ENCODE measurements at places on chromosomes 13 and 19. TPM values are rescaled to one million over a fixed set of nuclear protein-coding genes. Genes with fewer than 3 reads are reported as not detected.

The CEACAM3 gene
- total RNA-seq: not detected

The C19orf18 gene
- total RNA-seq: 0.44 TPM

- peak; percentile 92 for DNase-seq
These were observed 175.4 kb upstream of the RFC3 start for GRCh38 chr13:33642374-33643065.

- no peak for DNase-seq
These were observed 4.8 kb downstream of the CCER2 start for GRCh38 chr19:38907227-38907626.

GRCh38 chr19:31350693-31351055 is 1.4 kb upstream of the TSHZ3 start:
- no peak for DNase-seq

GRCh38 chr19:34681478-34681877 is 4.0 kb downstream of the ZNF302 start:
- no peak for DNase-seq

GRCh38 chr13:97727991-97728390 is 225.5 kb upstream of the IPO5 start:
- no peak for DNase-seq

The SLC1A6 gene
- total RNA-seq: not detected

All from foreskin keratinocyte (primary cell).